ENCODE measurements at places on chromosomes 2 and 18.

DNA sequence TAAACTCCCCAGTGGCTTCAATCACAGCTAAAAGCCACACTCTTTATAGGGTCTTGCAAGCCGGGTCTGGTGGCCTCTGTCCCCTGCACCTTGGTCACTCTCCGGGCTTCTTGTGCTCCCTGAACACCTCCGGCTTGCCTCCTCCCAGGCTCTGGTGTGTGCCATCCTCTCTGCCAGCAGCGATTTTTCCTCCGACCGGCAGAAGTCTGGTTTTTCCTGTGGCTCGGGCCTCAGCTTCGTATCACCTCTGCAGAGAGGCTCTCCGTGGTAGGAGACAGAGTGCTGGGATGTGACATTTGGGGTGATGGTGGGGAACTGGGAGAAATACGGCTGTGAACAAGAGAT is 58.8 kb upstream of the HPCAL1 start:
- DNase-seq, result no peak

GRCh38 chr2:132632000-132632649 is 37.9 kb downstream of the LYPD1 start:
- no peak for DNase-seq

DNA sequence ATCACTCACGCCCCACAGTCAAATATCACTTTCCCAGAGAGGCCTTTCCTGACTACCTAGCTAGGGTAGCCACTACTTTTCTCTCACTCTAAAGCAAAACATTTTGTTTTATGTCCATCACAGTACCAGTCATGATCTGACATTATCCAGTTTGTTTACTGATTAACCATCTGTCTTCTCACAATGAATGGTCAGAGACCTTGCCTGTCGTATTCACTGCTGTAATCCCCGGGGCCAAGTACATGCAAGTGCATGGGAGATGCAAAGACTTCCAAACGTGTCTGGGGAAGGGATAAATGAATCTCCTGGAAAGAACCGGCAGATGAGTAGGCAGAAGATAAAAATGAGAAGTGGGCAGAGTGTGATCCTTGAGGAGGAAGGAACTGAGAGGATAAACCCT is 39.7 kb downstream of the THUMPD2 start:
- DNase-seq, result no peak

DNA sequence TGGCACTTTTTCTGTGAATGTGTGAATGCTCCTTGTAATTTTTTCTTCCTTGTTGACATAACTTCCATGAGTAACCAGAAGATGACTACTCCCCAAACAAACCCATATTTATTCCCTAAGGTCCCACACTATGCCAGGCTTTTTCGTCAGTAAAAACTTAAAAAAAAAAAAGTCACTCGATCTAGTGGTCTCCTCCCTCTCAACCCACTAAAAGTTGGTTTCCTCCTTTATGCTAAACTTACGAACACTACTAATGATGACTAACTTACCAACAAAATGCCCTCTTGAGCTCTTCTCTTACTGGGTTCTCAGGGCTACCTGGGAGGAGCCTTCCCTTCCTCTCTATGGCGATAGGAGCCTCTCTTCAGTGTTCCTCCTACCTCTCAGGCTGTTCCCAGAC is 18.2 kb downstream of the ACVR1 start:
- no peak for DNase-seq

DNA sequence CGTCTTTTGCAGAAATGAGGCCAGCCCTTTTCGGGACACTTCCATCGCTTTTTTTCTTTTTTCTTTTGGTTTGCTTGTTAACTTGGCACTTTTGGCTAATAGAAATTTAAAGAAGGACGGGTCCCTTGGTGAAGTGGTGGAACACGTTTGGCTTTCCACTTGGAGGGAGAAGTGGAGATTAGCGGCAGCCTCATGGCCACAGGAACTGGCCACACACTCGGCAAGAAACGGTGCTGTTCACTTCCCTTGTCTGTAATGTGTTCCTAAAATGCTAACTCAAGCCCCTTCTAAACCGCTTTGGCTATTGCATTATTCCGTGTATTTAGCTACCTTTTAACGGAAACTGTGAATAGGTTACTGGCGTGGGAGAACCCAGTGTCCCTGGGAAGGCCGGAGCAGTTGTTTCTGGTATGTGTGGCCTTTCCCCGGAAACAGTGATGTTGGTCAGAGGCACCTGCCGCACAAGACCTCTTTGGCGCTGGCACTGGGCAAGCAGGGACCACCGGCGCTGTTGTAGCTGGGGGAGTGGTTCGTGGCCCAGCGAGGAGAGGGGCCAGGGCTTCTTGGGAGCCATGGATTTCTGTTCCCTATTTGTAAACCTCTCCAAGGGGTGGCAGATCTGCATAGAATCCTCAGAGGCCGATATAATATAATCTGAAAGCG is 981 bp downstream of the RAMP1 start:
- DNase-seq, result no peak

DNA sequence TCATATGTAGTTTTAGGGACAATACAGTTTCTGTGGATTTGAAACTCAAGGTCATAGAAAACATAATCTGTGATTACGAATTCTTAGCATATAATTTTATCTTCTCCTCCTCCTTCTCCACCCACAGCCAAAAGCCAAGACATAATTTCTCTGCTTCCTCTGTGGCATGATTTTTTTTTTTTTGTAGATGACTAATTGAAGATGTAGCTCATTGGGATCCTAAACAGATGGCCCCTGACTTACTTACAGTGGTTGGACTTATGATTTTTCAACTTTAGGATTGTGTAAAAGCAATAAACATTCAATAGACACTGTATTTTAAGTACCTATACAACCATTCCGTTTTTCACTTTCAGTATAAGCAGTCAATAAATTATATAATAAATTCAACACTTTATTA is 42.3 kb downstream of the FSIP2 start:
- no peak for DNase-seq

DNA sequence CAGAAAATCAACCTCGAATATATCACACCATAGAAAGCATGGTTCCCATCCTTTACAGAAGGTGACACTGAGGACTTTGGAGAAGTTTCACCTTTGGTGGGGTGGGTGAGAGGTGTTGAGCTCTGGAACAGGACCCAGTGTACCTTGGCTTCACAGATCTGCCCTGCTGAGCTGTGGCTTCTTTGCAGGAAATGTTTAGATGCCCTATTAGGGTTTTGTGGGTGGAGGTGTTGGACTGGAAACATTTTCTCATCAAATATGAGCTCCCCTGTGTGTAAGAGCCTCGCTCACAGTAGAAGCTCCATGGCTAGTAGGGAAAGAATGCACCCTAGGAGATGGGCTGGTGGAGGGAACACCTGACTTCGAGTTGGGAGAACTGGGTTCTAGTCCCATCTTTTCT is 55.6 kb downstream of the RPL37A start:
- no peak for DNase-seq

DNA sequence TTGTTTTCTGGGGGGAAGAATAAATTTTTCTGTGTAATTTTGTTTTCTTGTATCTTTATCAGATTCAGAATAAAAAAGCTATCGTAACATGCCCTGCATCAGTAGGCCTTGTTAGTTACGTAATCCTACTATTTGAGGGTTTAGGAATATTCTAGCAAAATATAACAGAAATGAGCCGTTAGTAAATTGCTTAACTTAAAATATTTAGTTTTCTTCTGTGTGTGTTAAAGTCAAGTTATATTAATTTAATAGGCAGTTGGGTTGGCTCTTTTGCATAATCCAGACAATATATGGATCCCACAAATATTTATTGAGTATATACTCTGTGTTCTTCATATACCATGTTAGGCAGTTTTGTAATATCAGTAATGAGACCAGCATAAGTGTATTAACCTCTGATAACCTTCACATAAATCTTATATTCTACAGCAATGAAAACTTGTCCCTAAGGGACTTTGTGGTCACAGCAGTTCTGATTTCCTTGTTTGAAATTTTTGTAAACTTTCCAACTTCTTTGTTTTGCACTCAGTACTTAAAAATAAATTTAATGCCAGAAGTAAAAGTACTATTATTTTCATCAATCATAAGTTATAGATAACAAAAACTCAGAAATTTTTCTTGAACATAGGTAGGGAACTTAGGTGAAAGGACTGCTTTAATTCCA is 151.9 kb downstream of the FMNL2 start:
- DNase-seq, result no peak

DNA sequence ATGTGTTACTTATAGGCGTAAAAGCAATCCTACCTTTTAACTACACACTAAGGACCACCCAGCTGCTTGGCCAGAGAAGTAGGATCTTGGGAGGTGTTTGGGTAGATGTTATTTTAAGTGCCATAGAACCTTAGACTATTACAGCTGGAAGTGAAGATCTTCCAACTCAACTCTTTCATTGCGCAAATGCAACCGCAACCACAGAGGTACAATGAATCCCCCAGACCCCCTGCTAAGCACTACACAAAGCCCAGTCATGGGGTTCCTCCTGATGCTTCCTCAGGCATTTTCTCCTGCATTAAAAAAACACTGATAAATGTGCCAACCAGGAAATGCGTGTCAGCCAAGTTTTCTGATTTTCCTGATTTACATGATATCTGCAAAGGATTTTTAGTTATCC is 246.0 kb downstream of the LRRTM1 start:
- DNase-seq, result no peak
